ENCODE measurements at places on chromosomes 4 and X. TPM values are rescaled to one million over a fixed set of nuclear protein-coding genes. Genes with fewer than 3 reads are reported as not detected.

The RAB9B gene
- 5.5 TPM for total RNA-seq

The KLHL4 gene
- 1.5 TPM for total RNA-seq

The NUP62CL gene
- not detected for total RNA-seq

The AGTR2 gene
- not detected for total RNA-seq

The CLDN2 gene
- not detected for total RNA-seq

The PLXNB3 gene
- total RNA-seq, result 1.2 TPM

The CSN2 gene
- not detected for total RNA-seq

The SNCA gene
- 8.3 TPM for total RNA-seq

The TLR8 gene
- not detected for total RNA-seq

The EDA gene
- total RNA-seq, result 0.30 TPM

The LRP2BP gene
- total RNA-seq, result 0.07 TPM

The ADGRL3 gene
- total RNA-seq, result 0.07 TPM

DNA sequence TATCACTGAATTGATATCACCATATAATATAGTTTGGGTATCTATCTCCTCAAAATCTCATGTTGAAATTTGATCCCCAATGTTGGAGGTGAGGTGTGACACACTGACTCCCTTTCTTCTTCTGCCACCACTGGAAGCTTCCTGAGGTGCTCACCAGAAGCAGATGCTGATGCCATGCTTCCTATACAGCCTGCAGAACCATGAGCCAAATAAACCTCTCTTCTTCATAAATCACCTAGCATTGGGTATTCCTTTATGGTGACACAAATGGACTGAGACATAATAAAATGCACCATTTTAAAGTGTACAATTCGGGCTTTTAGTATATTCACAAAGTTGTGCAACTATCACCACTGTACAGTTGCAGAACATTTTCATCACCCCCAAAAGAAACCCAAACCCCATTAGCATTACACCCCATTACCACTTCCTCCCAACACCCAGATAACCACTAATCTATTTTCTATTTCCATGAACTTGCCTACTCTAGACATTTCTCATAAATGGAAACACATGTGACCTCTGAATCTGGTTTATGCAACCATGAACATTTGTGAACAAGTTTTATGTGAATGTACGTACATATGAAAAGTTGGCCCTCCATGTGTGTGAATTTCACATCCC, 148.9 kb downstream of the OPHN1 start:
- no peak for DNase-seq

DNA sequence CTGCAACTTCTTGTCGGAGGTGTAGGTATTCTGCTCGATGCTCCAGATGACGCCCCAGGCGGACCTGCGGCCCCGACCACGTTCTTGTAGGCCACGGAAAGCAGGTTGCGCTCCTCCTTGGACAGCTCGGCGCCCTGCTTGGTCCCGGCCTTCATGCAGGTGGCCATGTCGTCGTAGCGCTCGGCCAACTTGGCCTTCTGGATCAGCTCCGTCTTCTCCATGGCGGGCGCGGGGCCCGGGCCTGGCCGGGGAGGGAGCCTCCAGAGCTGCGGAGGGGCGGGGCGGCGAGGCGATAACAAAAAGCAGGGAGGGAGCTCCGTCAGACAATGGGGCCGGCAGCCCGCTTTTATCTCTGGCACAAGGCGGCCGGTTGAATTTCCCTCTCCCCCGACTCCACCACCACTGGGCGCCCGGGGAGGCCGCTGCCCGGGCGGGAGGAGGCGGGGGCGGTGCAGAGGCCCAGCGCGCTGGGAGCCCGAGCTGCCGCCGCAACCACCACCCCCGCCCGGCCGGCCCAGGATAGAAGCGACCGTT, 28.3 kb upstream of the DRP2 start:
- DNase-seq, result no peak

DNA sequence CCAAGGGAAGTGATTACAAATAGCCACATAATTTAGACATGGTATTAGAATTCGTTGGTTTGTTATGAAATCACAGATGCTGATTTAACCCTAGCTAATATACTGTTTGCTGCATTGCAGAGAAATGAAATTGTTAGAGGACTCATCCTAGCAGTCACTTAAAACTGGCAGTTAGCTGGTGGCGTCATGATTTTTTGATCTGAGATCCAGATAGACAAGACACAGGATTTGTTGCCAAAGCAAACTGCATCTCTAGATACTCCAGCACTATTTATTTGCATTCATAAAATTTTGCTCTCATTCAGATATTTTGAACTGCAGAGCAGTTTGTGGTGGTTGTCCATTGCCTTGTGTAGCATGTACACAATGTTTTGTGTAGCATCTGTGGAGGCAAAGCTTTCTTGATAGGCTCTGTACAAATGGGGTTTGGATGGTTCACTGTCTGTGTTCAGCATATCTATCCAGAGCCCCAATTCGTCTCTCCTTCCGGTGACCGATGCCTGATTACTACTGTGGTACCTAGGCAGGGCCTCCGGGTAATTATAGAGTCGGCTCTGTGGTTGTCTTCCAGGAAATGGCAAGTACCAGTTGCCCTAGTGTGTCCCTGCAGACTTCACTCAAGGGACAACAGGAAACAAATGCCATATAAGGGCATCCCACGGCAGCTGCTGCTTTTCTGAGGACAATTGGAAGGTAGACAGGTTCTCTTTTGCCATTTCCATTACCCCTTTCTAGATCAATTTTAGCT, 30.1 kb upstream of the SPARCL1 start:
- DNase-seq, result peak; percentile 60

- DNase-seq, result peak; percentile 47
Observed at GRCh38 chr4:109406337-109406931, 27.2 kb upstream of the SEC24B start.

DNA sequence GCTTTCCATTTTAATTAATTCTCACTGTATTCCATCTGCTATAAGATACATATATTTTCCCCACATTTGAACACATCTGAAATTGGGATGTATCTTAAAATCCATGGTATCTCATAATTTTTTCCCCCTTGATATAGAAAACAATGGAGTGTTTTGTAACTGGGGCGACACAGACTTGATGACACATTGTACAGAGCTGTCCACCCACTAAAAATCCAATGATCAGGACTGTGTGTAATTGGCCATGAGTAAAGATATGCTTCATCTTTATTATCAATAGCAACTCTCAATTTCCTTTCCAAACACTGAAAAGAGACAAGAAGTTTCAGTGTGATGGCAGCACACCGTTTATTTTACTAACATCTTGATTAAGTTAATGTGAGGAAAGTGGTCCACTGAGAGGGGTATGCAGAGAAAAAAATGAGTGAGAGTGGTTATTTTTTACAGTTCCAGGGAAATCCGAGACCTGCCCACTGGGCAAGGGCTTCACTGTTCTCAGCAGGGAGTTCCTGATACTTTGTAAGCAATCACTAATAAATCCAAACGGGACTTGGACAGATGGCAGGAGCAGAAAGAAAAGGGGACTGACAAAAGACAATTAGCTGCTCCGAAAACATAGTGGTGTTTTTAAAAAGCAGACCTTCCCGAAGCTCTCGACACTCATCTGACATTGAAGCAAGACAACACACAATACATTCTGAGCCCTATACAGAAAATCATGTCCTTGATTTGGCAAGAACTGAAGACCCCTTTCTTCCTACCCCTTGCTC, 149.4 kb downstream of the TSPAN5 start:
- no peak for DNase-seq

DNA sequence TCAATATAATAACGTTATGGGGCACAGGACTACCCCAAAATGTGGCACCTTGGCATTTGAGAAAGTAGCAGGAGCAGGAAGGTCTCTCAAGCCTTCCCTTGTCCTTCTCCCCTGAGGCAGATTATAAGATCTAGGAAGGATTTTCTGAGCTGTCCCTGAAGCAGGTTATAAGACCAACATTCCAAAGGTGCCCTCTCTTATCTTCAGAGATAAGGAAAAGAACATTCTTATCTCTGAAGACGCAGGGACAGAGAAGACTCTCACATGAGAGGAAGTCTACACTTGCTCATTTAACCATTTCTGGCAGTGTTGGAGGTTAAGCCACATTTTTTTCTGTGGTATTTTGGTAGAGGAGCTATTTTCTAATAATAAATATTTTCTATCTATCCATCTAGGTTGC, 437.9 kb upstream of the MAOA start:
- no peak for DNase-seq

- DNase-seq, result peak; percentile 45
Observed at GRCh38 chr4:38621028-38621684, 42.8 kb upstream of the KLF3 start.

GRCh38 chrX:130172127-130172845, 524 bp downstream of the RAB33A start:
- no peak for DNase-seq

- no peak for DNase-seq
Observed at GRCh38 chrX:8036914-8037313, 109.7 kb upstream of the PNPLA4 start.

GRCh38 chr4:3572363-3572762, 40.1 kb upstream of the LRPAP1 start:
- DNase-seq, result no peak

- no peak for DNase-seq
Observed at GRCh38 chrX:87327267-87327666, 190.3 kb upstream of the KLHL4 start.

DNA sequence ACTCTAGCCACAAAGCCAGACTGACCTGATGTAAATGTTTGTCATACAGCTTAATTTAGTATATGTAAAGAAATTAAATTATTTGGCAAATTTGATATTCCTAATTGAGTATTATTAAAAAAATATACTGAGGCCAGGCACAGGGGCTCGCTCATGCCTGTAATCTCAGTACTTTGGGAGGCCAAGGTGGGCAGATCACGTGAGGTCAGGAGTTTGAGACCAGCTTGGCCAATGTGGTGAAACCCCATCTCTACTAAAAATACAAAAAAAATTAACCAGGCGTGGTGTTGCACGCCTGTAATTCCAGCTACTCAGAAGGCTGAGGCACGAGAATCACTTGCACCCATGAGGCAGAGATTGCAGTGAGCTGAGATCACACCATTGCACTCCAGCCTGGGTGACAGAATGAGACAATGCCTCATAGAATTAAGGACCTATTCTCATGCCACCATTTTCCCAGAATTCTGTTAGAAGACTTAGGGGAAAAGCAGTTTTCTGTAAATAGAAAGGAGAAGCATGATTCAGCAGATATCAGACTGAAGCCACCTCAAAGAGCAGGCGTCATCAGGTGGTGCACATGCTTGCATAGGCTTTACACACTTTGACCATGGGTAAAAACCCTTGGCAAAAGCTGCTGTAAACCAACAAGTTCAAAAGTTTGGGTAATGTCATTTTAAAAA, 6.1 kb downstream of the UBQLN2 start:
- DNase-seq, result no peak

DNA sequence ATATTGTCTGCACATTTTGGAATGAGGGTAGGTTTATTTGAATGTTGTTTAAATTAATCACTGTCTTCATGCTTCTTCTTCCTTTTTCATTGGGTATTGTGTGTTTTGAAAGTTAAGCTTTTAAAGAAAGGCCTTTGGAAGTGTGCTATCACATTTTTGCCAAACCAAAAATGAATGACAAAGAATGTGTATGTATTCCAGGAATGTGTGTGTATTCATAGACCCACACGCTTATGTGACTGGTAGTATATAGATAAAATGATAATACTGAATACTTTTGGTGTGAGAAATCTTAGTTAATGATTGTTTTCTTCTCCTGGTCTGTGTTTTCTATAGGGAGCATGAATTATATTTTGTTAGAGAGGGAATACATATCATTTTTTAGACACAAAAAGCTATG, 404.4 kb downstream of the TLL1 start:
- DNase-seq, result no peak

GRCh38 chrX:1389181-1389992, 2.5 kb downstream of the SLC25A6 start:
- DNase-seq, result no peak

DNA sequence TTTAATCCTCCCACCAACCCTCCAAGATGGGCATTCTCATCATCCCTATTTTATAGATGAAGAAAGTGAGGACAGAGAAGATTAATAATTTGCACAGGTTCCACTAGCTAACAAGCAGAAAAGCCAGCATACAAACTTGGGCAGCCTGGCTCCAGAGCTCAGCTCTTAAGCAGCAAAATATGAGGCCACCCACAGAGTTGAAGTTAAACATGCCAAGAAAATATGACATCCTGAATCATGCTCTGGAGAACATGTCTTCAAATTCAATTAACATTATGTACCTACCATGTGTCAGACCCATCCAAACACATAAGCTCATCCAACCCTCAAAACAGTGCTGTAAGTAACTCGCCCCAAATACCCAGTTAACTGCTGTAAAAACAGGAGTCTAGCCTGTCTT, 33.9 kb downstream of the USP46 start:
- no peak for DNase-seq

- DNase-seq, result no peak
Observed at GRCh38 chrX:52265713-52266112, 81.0 kb downstream of the MAGED4 start.

DNA sequence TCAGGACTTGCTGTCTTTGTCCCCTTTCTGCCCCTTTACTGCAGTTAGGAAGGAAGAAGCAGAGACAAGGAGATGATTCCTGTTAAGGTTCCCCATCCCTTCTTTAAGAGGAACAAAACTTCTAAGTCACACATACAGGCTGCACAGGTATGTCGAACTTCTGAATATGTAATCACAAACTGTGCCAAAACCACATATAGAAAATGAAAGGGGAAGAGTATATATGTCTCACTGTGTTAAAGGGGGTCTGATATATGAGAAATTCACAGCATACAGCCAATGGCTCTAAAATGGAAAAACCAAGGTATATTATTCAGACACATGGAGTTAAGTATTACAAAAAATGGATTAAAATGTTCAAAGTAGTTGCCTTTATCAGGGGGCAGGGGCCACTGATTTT, 11.7 kb downstream of the CFAP97 start:
- DNase-seq, result no peak

DNA sequence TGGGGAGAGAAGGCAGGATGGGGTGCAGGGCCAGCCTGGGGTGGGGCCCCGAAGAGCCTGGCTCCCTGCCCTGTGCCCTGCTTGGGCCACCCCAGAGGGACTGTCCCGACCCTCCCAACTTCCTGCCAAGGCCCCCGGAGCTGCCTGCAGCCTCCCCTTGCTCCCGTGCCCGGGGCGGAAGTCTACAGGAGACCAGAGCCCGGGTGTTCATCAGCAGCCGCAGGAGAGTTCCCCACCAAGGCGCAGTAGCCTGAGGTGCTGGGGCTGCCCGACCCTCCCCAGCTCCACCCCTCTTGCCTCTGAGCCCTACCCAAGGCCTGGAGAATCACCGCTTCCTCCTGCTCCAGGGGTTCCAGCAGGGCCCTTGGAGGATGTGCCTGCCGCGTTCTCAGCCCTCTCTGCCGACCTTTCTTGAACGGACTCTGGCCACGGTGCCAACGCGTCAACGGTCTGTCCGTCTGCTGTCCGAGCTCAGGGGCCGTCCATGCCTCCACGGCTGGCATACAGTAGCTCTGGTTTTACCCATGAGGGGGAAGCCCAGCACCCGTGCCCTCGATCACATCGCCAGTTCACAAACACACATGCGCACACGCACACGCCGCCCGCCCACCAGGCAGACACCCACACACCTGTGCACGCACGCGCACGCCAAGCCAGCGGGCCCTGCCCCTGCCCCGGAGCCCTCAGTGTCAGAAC, 36.0 kb upstream of the SPON2 start:
- DNase-seq, result no peak

DNA sequence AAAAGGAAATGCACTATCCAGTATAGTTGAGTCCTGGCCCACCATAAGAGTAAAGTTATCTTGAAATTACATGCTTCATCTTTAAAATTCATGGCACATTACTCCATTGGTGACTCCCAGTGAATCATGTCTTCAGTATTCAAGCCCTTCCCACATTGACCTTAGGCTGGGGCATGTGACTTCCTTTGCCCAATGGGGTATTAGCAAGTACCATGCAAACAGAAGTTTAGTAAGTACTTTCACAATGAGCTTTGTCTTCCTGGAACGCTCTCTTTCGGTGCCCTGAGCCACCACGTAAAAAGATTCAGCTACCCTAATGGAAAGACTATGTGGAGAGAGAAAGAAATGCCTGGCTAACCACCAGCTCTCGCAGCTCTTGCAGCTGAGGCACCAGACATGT, 235.4 kb downstream of the HNRNPD start:
- DNase-seq, result peak; percentile 19
